ENCODE measurements at places on chromosomes 2 and 18.

GRCh38 chr18:76791106-76791505 lies 31.3 kb upstream of the ZNF236 start:
- DNase-seq: no peak

DNA sequence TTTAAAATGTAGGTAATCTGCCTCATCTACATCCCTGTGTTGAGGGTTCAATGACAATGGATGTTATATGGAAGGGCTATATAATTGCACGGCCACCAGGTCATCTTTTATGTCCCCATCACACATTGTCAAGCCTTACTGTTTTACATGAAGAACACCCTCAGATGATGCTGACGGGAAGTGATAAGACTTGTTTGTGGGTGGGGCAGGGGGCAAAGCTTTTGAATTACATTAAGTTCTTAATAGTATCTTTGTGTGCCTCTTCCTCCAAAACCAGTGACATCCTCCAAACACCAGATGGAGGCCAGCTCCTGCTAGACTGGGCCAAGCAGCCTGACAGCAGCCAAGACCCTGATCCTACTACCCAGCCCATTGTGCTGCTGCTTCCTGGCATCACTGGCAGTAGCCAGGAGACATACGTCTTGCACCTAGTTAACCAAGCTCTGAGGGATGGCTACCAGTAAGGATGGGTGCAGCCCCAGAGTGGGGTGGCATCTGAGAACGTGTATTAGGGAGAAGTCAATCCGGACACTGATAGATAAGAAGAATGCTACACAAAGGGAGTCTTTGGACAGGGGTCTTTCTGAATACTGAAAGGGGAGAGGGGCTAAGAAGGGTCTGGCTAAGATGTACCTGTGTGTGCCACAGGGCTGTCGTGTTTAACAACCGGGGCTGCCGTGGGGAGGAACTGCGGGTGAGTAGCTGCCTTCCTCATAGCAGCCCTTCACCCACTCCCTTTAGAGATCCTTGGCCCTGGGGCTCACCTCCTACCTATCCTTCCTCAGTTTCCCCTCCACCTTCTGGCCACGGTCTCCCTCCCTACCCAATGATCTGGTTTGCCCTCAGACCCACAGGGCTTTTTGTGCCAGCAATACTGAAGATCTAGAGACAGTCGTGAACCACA lies 5.3 kb downstream of the ABHD1 start:
- no peak for DNase-seq

DNA sequence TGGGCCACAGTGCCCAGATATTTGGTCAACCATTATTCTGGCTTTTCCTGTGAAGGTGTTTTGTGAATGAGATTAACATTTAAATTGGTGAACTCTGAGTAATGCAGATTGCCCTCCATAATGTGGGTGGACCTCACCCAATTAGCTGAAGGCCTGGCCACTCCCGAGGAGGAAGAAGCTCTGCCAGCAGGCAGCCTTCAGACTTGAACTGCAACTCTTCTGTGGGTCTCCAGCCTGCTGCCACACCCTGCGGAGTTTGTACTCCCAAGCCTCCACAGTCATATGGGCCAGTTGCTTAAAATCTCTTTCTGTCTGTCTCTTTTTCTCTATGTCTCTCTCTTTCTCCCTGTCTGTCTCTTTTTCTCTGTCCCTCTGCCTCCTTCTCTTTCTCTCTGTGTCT lies 262.7 kb downstream of the MYCN start:
- no peak for DNase-seq

DNA sequence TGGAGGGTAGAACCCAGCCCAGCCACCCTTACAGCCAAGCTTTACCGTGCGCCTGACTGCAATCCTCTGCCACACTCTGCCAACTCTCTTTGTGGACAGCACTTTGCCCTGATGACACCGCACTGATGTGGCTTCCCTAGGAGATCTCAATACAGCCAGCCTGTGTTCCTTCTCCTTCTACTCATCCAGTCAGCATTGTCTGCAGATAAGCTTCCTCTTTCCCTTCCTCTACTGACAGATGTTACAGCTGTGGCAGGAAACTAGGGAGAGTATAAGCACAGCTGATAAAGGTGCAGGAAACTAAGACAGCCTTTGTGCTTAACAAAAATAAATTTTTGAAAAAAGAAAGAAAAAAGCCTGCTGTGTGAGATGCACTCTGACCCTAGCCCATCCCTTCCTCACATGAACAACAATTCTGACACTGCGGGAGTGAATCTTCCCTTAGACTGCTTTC lies 25.0 kb downstream of the CEP68 start:
- no peak for DNase-seq

GRCh38 chr18:61817086-61817485 lies 75.7 kb downstream of the RNF152 start:
- no peak for DNase-seq

GRCh38 chr2:102592601-102593000 lies 26.8 kb upstream of the SLC9A2 start:
- no peak for DNase-seq

DNA sequence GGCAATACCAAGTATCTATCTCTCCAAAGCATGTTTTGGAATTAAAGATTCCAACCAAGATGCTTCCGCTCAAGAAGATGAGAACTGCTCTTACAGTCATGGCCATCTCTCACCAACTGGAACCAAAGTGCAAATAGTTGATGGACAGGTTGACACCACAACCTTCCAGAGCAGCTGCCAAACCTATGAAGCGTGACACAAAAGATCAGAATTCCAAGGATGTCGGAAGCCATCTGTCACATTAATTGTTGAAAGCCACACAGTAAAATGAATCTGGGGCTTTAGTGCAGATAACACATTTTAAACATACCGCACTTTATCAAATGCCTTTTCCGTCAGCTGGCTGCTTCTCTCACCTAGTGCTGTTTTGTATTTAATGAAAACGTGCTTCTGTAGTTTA lies 195.7 kb downstream of the CDH20 start:
- DNase-seq: no peak

DNA sequence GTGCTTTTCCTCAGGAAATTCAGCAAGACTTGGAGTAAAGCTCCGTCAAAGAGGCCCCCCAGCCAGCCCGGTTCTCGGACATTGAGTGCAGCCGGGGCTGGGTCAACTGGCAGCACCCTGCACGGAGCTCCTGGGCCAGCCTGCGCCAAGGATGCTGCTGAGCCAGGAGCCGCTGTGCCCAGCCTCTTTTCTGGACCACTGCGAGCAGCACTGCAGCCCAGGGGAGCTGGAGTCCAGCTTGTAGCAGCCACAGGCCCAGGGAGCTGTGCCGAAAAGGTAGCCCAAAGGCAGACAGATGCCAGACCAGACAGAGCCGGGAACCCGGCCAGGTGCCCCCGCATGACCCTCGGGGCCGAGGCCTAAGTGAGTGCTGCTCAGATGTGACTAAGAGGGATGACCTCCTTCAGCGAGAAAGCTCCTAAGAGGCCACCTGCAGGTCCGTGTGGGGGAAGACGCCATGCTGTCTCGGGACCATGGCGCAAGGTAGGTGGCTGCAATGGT lies 7.3 kb downstream of the CLHC1 start:
- no peak for DNase-seq

DNA sequence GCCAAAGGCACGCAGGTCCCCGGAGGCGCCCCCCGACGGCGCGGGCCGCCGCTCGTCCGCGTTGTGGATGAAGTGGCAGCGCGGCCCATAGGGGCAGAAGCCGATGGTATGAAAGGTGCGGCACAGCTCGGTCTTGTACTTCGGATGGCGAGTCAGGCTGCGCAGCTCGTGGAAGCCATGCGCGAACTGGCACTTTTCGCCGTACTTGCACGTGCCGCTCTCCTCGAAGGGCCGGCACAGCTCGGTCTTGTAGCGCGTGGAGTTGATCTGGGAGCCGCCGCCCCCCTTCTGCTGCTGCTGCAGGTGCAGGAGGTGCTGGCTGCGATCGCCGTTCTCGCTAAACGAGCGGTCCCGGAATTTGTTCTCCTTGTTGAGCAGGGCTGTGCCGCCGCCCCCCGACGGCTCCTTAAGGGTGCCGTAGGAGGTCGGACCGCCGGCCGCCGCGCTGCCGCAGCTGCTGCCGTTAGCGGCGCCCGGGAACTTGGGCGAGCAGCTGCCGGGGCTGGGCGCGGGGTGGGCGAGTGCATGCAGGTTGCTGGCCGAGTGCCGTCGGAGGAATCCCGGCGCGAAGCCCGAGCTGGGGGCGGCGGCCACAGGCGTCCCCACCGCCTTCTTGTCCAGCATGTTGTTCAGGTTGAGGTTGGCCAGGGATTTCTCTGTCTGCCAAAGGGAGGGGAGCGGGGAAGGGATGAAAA lies 1.2 kb downstream of the ZFP36L2 start:
- peak; percentile 60 for DNase-seq

DNA sequence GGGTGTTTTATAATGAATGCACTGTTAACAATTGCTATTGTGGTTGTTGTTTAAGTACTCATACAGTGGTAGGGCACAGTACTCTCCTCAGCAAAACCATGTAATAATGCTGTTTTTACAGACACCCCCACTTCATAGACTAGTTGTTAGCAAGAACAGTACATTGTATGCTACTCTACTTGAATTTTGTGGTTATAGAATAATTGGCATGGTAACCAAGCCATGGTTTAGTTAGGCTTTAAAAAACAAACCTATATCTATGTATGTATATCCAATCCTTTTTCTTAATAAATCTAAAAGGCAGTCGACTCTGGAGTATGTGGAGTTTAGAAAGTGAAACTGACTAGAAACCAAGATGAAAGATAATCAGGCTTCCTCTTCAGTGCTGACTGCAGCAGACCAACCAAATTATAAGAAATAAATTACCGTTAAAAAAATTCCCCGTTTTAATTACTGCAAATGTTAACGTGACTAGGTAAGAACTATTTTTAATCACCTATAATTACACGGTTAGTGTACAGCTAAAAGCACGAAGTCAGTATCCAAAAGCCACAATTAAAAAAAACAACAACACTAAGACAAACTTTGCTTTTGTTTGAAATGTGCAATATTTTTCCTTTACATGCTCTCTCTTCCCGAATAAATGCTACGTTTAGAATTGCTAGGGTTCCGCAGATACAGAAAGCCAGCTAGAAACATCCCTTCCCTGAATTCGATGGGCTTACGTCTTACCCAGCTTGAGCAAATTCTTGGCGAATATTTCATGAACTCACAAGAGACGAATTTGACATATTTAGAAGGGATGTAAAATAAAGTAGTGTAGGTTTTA lies 113.3 kb upstream of the SERTAD2 start:
- peak; percentile 51 for DNase-seq

GRCh38 chr2:222978850-222979249 lies 73.1 kb upstream of the KCNE4 start:
- DNase-seq: no peak

DNA sequence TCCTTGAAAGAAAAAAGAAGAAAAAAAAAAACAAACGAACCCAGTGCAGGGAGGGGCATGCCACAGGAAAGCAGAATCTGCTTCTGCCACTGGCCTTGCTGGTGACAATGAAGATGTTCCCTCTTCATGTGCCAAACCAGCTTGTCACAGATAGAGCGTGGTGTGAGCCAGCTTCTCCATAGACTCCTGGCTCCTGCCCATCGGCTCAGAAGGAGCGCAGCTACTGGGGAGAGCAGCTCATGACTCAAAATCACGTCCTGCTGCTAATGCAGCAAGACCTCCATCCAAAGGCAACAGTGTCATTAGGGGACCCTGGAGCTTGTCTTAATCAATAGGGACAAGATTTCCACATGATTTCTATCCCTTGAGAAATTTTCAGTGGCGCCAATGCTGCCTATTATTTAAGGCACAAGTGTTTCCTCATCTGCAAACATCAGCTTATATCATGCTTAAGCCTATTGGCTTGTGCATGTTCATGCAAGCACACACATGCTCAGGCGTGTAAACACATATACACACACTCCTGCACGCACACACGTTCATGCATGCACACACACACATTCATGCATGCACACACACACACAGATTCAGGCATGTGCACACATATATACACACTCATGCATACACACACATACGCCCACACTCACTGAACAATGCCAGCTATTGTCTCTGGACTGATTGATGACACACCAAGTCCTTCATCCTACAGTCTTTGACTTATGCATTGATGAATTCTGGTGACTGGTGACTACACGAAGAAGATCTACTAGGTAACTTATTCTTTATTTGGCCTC lies 682.0 kb upstream of the ID2 start:
- no peak for DNase-seq

- no peak for DNase-seq
Measured at GRCh38 chr2:120439067-120439368, 93.1 kb downstream of the INHBB start.

Data from naive B cell (primary cell).